ENCODE measurements at places on chromosomes 7 and 10.

GRCh38 chr10:62000726-62001125 is 99.2 kb downstream of the ARID5B start:
- no peak for DNase-seq

DNA sequence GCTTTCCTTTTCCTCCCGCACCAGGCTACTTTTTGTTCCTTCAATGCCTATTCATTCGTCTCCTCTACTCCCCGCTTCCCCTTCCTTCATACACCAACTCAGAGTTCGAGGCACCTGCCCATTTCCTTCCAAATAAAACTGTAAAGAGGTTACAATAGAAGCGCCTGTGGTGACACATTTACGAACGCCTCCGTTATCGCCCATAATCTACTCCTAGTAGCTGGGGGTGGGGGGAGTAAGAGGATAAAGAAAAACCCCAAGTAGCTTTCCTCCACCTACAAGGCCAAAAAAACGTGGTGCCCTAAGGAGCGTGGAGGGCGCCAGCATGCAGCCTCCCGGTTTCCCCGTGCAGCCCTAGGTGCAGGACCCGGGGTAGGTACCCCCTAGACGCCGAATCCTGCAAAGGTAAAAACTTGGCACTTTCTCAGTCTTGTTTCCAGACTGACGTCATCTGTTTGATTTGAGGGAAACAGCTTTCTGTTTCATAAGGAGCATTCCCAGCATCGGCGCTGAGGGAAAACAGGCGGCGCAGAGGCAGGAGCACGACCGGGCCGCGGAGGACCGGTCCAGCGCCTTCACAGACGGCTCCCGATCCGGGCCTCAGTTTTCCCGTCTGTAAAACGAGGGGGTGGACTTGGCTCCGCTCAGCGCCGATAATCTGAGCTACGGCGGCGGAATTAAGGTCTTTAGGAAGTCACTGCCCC is 922 bp downstream of the PPA1 start:
- DNase-seq: peak; percentile 74

DNA sequence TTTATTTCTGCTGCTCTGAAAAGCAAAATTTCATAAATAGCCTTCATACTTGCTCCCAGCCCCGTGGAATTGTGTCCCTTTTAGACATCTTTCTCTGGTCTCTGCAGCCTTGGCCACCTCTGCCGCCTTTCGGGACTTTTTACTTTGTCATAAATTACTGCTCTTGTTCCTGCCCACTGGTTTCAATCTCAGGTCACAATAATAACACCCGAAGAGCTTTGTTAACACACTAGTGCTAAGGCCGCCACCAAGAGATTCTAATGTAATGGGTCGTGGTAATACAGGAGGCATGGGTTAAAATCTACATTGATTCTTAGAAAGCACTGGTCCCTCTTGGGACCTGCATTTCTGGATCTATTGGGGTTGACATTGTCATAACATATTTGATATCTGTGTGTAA is 276.0 kb upstream of the VWC2 start:
- no peak for DNase-seq

DNA sequence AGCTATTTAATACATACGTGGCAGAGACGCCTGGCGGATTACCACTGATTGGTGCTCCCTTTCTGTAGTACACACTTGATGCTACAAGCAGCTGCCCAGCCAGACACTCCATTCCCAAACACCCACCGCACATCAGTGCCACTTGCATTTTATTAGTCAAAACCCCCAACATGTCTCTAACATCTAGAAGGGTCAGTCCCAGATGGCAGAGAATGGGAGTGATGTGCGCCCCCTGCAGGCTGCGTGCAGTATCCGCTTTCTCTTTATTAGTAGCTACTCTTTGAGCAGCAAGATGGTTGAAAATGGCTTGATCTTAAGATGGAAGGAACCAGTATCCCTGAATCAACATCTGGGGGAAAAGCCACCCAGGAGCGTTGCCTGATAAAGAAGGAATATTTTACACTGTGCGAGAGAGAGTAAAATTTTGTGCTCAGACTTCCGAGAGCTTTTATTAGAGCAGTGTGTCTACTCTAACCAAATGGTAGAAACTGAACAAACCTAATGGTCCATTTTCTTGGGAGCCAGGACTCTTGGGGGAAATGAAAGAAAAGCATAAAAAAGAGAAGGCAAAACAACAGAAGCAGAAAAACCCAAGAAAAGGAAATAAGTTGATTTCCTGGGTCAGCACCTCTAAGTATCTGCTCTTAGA is 78.3 kb downstream of the ST8SIA6 start:
- peak; percentile 9 for DNase-seq

- no peak for DNase-seq
Measured at GRCh38 chr7:30168835-30169573, 34.2 kb downstream of the MTURN start.

- DNase-seq: no peak
Measured at GRCh38 chr7:134339475-134339874, 22.7 kb upstream of the SLC35B4 start.

GRCh38 chr10:103814105-103814504 is 41.3 kb downstream of the SH3PXD2A start:
- DNase-seq: no peak

DNA sequence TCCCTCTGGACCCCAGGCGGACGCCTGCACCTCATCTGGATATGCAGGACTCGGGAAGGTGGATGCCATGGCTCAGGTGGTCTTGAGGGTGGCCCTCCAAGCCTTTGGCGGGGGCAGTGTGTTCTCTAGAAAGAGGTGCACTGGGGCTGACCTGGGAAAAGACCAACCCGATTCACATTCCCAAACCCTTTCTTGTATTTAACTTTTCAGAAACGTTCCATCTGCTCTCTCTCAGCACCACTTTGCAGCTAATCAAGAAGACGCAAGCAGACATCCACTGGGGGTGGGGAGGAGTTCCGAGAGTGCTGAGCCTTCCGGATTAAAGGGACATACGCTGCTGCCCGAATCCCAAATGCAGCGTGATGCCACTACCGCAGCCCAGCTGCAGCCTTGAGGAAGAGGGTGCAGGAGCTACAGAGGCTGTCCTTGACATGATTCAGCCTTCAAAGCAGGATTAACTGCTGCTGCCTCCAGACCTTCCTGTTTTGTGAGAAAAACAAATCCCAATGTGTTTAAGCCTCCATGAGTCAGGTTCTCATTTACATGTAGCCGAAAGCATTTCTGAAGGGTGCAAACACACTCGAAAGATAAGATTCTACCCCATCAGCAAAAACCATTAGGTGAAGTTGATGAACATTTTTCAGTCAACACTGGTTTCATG is 39.9 kb downstream of the RBM17 start:
- DNase-seq: peak; percentile 44

GRCh38 chr7:45990276-45990675 is 69.2 kb upstream of the IGFBP3 start:
- no peak for DNase-seq

DNA sequence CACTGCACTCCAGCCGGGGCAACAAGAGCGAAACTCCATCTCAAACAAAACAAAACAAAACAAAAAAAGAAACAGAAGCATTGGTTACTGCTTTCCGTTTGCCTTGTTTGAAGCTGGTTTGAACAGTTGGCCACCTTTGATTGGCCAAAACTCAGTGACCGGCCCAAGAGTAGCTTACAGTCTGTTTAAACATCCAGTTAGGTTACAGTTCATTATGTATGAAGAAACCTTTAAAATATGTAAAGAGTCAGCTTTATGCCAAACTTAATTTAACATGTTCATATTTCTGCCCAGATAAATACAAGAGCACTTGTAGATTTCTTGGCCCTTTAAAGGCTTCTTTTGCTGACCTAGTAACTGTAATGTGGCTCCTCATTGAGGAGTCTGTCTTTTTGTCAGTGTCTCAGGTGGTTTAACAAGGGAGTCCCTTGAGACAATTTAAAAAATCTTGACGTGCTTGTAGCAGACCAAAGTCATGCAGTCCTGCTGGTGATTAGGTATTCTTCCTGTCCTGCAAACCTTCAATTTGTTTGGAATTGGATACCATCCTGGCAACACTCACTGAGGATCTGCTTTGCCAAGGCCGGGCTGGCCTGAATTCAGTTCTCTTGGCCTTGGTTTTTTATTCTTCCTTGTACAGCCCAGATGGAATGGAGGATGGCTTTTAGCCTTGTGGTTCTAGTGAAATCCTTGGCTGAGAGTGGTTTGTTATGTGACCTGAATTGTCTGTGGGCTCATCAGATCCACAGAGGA is 128.9 kb downstream of the PLXDC2 start:
- DNase-seq: no peak

- no peak for DNase-seq
Measured at GRCh38 chr10:25999295-25999981, 65.4 kb downstream of the MYO3A start.

- peak; percentile 89 for DNase-seq
Measured at GRCh38 chr10:110214371-110214826, 7.0 kb downstream of the MXI1 start.

DNA sequence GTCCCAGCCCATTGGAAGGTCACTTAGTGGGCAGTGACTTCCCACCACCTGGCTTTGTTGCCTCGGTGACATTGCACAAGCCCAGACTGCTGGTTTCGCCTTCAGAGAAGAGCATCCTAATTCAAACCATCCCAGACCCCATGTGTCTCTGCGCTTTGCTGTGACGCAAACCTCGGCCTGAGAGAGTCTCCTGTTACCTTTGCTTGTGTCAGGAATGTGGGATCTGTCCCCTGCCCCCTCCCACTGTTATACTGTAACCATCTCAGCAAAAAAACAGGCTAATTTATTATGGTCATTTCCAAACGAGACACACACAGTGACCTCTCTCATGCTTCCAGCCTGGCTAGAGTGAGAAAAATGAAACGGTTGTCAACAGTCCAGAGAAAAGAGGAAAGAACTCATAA is 25.0 kb upstream of the AQP1 start:
- no peak for DNase-seq

GRCh38 chr10:63644418-63645142 is 123.4 kb downstream of the REEP3 start:
- no peak for DNase-seq

GRCh38 chr10:62376071-62377025 is 2.2 kb downstream of the ZNF365 start:
- DNase-seq: no peak

GRCh38 chr10:130956251-130956650 is 355.3 kb downstream of the TCERG1L start:
- DNase-seq: no peak

DNA sequence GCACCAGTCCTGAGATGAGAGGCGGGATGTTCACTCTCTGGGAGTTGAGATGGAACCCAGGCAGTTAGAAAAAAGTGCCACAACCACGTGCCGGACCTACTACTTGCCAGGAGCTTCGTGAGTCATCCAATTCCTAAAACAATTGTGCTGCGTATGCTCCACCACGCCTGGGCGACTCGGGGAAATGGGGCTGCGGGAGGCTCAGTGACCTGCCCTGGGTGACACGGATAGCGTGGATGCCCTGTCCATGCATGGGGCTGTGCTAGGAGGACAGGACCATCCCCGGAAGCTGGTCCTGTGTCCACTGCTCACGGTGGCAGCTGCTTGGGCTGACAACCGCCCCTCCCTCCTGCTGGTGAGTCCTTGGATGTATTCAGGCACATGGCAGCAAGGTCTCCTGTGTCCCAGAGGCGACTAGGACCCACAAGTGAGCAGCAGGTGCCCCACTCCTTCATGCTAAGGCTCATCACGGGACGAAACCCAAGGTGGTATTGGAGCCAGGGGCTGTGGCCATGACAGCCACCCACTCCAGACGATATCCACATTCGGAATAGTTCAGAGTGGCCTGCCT is 90.4 kb downstream of the BMS1 start:
- no peak for DNase-seq

DNA sequence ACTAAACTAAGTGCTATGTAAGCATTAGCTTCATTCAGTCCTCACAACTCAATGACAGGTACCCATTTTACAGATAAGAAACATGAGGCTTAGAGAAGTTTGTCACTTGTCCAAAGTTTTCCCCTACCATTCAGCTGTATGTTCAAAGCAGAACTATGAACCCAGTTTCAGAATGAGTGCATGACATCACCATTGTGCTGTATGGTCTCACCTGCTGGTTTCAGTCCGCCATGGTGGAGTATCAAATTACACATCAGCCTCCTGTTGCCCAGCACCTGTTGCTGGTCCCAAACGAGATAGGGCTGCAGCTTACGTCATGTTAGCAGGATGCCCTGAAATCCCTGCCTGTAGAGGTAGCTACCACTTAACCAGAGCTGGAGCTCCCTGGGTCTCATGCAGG is 95.0 kb downstream of the DYNC1I1 start:
- DNase-seq: no peak

DNA sequence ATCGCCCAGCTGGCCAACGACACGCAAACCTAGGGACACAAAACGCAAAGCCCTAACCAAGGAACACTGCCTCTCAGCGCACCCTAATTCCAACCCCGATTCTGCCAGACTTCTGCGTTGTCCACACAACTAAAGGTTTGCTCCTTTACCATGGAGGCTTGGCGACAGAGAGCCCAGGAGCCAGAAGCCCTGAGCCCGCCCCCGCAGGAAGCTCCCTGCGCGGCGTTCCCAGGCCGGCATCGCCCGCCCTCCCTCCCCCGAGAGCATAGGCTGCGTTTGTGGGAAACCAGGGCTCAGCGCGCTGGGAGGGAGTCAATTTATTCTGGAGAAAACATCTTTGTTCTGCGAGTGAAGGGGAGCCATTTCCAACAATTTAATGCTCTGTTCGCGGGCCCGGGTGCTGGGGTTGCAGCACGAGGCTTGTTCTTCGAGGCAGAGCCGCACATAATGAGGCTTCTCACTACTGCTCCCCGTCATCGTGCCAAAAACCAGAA is 103.9 kb downstream of the GRID1 start:
- DNase-seq: no peak

- no peak for DNase-seq
Measured at GRCh38 chr10:23413629-23414089, 25.2 kb upstream of the OTUD1 start.

GRCh38 chr10:70602665-70603448 is at the start of gene PRF1:
Gene PRF1, minus strand, starts transcription at chr10:70602741. Its CDS starts 1,839 bp downstream, at chr10:70600902.
- no peak for DNase-seq

GRCh38 chr7:73822319-73823173 is 8.2 kb upstream of the CLDN4 start:
- peak; percentile 75 for DNase-seq

- DNase-seq: peak; percentile 3
Measured at GRCh38 chr7:25615003-25615402, 386.7 kb upstream of the NPVF start.

- DNase-seq: peak; percentile 40
Measured at GRCh38 chr7:47088329-47089067, 493.4 kb downstream of the TNS3 start.

DNA sequence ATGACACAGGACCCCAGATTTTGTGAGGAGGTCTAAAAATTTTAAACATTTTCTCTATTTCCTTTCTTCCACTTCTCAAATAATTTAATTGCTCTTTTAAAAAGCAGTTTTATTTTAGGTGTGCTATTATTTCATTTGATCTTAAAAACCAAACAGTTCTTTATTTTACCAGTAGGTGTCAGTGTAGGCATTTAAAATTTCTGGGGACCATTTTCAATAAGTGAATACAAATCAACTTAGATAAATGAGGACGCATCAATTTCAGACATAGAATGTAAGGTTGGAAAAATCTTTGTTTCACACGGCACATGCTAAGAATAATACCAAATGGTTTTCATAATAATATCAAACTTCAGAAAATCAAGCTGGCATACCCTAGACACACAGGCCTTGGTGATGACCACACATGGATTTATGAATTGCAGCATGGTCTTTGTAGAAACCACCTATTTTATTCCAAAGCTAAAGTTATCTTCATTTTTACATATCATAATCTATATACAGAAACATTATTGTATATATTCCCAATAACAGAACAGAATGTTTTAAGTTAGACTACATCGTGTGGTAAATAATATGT is 127.6 kb upstream of the SLC26A5 start:
- DNase-seq: peak; percentile 59

GRCh38 chr7:38382684-38383083 is 109.2 kb upstream of the TARP start:
- DNase-seq: no peak

All from OCI-M1 (cell line).